HAP-1 (cell line): ENCODE measurements at places on chromosomes 5 and 9.

DNA sequence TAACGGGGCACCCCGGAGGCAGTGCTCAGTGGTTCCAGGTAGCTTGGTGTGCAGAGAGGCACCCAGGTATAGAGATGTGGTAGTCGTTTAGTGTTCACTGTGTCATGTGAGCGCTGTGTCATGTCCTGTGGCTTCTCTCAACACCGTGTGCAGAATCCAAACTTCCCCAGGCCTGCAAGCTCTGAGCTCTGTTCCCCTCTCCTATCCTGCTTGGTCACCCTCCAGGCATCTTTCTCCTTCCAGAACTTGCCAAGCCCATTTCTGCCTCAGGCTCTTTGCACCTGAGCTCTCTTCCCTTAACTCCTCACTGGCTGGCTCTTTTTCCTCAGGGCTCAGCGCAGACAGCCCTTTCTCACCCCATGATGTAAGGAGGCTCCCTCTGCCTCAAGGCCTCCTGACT is 64.8 kb downstream of the CARTPT start:
- no peak for DNase-seq

- no peak for DNase-seq
These were observed 14.0 kb downstream of the ARL15 start for GRCh38 chr5:54296386-54296785.

DNA sequence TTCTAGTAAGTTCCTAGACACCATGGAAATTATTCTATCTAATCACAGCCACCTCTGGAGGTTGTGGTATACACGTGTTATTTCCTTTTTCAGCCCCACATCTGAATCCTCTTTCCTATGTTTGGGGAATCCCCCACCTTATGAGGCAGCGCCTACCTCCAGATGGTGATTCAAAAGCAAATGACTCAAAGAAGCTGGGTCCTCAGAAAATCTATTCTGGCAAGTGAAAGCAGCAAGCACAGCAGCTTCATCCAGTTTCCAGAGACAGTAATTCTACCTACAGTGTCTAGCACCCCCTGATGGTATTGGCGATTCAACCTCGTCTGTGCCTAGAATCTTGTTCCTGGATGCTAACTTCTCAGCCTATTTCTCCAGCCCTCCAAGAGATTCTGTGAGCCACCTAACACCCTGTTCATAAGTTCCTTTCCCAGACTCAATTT is 43.0 kb downstream of the STRBP start:
- peak; percentile 28 for DNase-seq

DNA sequence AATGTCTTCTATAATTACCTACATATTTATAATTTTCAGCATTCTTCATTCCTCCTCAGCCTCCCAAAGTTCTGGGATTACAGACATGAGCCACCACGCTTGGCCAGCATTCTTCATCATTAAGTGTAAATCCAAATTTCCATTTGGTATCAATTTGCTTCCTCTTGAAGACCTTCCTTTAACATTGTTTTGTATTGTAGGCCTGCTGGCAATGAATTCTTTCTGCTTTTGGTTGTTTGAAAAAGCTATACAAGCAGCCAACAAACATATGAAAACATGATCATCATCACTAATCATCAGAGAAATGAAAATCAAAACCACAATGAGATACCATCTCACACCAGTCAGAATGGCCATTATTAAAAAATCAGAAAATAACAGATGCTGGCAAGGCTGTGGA is 56.4 kb downstream of the GCNT4 start:
- DNase-seq, result no peak

- no peak for DNase-seq
These were observed 182.3 kb downstream of the SPATA31D1 start for GRCh38 chr9:82170866-82171265.

DNA sequence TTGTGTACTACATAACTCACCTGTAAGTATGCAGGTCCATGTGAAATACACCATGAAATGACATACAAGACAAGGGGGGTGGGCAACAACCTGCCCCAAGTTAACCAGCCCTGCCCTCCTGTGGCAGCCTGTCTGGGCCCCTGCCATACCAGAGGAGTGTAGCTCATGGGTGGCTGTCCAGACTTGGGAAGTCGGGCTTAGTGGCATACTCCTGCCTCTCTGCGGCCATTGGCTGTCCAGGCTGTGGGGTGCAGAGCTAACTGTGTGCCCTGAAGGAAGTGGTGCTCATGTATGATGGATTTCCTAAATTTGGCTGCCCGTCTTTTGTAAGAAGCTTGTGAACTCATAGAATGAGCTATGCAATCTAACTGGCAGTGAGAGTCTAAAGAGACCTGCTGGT is 47.0 kb downstream of the GPR107 start:
- DNase-seq, result no peak

DNA sequence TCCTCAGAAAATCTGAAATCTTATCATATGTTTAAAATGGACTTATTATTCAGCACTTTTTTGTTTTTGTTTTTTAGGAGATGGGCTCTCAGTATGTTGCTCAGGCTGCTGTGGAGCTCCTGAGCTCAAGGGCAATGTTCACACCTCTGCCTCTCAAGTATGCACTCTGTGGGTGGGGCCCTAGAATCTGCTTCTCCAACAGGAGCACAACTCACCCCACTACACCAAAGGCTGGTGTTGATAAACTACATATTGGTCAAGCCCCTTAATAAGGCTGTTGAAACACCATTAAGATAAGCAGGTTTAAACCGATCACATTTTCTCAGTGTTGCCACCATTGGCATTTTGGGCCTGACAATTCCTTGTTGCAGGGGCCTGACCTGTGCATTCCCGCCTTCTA is 131.6 kb downstream of the FANCC start:
- DNase-seq, result no peak

DNA sequence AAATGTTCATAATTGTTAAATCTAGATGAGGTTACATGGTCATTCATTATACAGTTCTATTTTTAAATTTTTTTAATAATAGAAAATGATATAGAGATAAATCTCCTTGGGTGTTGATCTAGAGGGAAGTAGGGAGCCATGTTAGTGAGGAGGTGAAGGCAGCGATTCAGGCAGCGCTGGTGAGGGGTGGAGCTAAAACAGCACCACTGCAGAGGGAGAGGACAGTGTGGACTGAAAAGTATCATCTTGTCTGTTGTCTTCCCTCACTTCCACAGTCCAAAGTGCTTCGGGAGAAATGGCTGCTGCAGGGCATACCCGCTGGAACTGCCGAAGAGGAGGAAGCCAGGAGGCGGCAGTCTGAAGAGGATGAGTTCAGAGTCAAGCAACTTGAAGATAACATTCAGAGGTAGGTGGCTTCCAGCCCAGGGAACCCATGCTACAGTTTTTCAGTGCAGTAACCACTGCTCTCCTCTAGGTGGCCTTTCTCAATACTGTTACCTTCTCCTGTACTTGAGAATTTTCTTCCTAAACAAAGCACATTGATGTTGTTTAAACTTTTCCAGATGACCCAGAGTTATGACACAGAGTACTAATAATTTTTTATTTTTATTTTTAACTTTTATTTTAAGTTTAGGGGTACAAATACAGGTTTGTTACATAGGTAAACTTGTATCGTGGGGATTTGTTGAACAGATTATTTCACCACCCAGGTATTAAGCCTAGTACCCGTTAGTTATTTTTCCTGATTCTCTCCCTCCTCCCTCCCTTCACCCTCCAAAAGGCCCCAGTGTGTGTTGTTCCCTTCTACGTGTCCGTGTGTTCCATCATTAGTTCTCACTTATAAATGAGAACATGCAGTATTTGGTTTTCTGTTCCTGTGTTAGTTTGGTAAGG is 100.5 kb downstream of the PALM2AKAP2 start:
- peak; percentile 16 for DNase-seq

DNA sequence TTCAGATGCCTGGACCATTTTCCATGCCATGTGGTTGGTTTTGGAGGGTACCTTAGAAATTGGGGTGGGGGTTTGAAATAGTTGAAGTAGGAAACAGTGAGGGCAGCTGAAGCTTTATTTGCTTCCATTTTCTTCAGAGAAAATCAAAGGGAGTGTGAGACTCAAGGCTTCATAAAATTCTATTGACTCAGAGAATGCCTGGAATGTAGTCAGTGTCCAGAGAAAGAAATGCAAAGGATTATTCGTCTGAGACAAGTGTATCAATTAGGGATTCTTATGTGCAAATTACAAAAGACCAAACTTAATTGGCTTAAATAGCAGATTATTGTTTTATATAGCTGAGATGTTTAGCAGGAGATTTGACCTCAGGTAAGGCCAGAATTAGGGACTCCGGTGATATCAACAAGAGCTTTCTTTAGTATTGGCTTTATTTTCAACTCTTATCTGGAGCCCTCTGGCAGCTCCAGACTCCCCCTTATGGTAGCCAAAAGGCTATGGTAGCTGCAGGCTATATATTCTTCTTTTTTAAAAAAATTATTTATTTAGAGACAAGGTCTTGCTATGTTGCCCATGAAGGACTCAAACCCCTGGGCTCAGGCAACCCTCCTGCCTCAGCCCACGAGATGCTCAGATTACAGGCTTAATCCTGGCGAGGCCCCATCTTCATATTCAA is 38.9 kb downstream of the PTTG1 start:
- DNase-seq, result no peak

DNA sequence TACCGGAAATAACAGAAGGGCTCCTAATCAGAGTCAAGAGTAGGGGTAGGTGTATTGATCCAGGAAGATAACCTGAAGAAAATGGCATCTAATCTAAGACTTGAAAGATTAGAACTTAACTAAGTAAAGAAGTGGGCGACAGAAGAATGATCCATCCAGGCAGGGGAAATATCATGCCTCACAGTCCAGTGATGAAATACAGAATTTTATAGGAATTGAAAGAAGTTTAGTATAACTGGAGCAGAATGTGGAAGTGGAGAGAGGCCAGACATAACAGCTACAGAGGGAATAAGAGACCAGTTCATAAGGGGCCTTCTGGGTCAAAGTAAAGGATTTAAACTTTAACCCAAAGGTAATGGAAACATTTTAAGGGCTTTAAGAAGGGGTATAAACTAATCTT is 42.2 kb downstream of the ERP44 start:
- DNase-seq, result no peak

DNA sequence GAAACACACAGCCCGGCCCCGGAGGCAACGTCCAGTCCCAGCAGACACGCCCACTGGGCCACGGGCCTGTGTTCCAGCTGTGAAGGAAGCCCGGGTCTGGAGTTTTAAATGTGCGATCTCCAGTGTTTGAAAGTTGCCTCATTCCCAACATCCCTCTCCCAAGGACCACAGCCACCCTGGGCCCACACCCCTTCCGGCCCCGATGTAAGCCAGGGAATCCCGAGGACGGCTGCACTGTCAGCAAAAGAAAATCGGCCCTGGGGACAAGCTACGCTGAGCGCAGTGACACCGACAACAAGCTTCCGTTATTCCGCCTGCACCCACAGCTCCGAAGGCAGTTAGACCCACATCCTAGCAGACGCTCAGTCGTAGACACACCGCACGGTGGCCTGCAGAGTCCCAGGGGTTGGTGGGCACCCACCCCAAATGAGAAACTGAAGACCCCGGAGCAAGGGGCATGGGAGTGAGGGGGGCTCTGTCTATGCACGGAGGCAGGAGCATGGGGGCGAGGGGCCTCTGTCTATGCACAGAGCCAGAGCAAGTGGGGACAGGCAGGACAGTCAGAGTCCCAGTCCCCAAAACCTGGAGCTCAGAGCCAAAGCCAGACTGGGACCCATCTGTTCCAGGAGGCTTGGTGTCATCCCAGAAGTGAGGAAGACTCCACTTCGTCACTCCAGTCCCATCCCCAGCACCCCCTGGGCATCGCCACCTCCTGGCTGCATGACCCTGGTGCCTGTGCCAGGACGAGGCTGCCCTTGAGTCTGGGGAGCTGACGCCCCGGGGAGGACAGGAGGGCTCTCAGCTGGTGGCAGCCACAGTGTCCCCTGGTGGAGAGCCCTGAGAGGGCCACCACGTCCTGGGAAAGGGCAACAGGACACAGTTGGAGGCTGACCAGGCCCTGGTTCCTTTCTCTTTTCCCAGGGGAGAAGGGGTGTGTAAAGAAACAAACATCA is 23.4 kb downstream of the GLT6D1 start:
- no peak for DNase-seq

- DNase-seq, result no peak
These were observed 487.0 kb upstream of the TNC start for GRCh38 chr9:115604831-115605483.

- no peak for DNase-seq
These were observed 110.1 kb upstream of the PPP1R26 start for GRCh38 chr9:135369412-135369990.

DNA sequence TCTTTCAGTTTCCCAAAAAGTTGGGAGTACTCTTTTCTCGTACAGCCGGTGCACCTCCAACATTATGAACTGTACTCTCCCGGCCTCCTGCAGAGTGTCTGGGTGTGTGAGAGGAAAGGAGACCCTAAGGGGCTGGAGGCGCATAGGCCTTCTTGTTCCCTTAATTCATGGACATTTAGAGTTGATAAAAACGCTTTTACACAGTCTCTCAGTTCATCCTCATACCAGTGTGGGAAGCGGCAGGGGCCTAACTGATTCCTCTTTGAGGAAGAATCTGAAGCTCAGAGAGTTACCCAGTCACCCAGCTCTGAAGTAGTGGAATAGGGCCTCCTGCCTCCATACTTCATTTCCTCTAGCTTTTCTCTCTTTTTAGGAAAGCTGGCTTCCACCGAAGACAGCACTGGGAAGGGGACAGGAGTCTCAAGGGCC is 3.3 kb downstream of the MCIDAS start:
- DNase-seq, result no peak

DNA sequence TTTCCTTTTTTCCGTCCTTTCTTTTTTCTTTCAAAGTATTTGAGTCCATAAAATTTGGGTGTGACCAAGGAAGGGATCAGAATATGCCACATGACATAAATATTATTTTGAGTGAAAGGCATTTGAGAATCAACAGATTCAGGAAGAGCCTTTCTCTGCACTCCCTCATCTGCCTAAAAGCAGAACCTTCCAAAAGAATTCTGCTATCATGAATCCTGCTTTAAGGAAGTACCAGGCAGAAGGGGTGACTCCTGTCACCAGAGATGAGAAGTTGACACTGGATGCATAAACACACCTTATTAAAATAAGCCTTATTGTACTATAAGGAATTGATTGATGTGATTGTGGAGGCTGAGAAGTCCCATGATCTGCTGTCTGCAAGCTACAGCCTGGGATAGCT is 196.7 kb downstream of the SREK1 start:
- no peak for DNase-seq

GRCh38 chr9:97527626-97528528 is 26.4 kb downstream of the TMOD1 start:
- DNase-seq, result no peak
